Common myeloid progenitor, CD34-positive (primary cell): ENCODE measurements at places on chromosomes 3 and 15.

- DNase-seq, result no peak
Measured at GRCh38 chr3:141015481-141015880, 35.7 kb upstream of the SPSB4 start.

DNA sequence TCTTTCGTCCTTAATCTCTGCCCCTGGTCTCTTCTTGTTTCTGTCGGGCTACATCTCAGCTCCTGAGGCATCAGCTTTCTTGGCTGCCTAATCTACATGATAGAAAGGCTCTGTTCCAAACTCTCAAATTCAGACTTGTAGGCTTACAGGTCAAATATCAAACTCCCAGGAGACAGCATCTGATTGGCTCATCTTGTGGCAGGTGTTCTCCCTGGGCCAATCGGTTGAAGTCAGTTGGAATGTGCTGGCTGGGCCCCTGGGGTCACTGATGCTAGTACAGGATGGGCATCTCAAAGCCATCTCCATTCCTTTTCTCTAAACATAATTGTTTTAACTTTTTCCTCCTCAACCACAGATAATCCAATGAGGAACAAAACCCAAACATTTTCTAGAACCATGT lies 198.7 kb downstream of the CNTN3 start:
- no peak for DNase-seq

- peak; percentile 55 for DNase-seq
Measured at GRCh38 chr3:54853573-54854404, 74.1 kb downstream of the LRTM1 start.

DNA sequence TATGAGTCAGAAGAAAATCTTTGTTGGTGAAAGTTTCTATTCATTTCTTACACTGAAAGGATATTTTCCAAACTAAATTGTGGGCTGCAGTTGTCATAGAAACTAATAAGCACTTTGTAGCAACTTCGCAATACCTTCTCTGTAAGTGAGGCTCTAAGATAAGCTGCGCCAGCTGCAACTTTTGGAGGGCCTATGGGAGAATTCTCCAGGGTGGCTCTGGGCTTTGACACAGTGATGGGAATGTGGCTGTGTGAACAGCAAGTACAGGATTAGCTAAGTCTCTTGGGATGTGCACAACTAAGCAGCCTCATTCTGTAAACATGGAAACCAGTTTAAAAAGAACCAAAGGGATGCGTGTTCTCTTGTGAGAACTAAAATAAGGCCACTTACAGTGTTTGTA lies 124.6 kb upstream of the SGO1 start:
- no peak for DNase-seq

DNA sequence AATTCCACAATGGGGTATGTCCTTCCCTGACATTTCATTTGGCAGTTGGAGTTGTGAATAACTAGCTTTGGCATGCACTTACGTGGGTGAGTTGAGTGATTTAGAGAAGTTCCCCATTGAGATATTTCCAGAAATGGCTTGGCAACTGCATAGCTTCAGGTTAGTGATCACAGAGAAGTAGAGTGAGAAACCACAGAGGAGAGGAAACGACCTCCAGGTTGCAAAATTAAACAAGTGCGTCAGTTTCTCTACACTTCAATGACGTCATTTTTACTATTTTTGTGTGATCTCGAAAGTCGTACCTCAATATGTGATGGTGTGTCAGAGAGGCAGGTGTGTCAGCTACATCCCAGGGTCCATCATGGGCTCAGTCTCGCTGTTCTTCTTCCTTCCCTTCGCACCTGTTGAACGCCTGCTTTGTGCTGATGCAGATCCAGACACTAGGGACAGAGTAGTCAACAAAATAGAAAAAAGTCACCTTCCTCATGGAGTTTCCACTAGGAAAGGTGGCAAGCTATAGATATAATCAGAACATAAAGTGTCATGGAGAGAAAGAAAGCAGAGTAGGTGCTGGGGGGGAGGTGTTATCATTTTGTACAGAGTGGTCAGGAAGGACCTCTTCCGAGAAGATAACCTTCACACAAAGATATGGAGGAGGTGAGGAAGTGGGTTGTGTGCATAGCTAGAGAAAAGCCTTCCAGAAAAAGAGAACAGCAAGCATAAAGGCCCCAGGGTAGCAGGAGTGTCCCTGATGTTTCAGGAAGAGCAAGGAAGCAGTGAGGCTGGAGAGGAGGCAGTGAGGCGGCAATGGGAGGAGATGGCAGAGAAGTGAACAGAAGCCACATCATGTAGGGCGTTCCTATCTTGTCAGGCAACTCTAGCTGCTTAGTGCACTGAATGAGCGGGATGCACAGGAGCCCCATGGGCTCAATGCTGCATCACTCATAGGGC lies 75.6 kb downstream of the MCTP2 start:
- DNase-seq, result peak; percentile 79

DNA sequence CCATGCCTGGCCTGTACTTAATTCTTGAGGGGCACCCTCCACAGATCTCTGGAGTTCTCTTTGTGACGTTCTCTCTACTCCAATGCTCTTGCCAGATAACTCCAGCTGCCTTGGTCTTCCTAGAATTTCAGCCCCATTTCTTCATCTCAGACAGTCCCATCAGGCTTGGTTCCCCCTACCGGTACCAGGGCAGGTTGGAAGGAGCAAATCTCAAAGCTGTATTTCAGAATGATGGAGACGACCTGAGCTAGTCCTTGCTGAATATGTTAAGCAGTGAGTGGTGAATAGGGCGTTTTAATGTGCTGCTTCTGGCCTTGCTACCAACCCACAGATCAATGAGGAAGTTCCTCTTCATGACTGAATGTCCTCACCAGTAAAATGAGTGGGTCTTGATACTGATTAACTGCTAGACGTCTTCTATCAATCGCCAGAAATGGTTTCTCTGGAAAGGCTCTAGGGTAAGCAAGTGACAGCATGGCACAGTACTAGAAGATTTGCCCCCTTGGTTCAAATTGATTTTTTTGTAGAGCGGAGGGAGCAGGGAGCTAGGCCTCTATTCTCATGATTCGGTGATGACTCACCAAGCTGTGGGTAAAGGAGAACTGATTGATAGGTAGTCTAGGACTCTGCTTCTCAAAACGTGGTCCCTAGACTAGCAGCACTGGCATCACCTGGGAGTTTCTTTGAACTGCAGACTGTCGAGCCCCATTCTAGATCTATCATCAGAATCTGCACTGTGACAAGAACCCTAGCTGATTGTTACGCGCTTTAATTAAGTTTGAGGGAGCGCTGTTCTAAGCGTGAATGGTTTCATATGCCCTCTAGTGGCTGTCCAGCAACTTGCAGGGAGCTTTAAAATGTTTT lies 67.8 kb downstream of the UBP1 start:
- peak; percentile 80 for DNase-seq

DNA sequence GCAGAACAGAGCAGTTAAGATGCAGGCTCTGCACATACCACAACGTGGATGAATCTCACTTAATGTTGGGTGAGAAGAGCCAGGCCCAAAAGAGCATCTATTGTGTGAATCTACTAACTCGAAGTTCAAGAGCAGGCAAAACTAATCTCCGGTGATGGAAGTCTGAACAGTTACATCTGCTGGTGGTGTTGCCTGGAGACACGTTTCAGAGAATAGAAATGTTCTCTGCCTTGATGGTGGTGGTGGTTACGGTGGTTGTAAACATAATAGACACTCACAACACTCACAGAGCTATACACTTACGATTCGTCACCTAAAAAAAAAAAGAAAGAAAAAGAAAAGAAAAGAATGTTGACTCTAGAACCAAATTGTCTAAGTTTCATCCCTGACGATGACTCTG lies 86.8 kb downstream of the LIPC start:
- no peak for DNase-seq

DNA sequence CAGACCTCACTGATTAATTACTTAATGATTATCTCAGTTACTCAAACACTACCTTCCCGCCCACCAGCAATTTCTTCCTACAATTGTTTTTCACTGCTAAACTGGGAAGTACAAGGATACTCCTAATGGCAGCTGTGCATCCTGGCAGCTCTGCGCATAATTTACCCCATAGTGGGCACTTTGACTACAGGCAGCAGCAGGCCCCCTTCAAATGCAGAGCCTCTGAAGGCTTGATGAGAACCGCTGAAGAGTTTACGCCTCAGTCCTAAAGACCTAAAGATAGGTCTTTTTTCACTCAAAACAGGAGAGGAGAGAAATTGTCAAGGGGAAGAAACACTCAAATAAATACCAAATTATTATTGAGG lies 10.7 kb downstream of the CCDC32 start:
- DNase-seq, result no peak

GRCh38 chr3:185825639-185826481 lies 1.0 kb upstream of the IGF2BP2 start:
- DNase-seq, result peak; percentile 74

DNA sequence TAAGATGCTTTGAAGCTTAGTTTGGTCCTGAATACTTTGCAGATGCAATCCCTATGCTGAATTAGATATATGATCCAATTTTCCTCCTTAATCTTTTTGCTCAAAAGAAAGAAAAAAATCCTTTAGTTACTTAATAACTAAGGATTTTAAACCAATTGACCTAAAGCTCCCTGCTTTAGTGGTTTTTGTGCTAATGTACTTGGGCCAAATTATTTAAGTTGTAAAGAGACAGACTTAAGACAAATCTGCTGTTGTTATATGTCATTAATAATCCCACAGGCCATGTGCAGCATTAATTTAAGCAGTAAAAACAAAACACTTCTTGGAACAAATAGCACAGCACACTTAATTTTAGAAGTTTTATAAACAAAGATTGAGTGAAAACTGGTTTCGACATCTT lies 776.1 kb upstream of the SEMA6D start:
- no peak for DNase-seq

GRCh38 chr3:17014709-17015108 lies 130.0 kb downstream of the PLCL2 start:
- DNase-seq, result no peak
